ENCODE measurements at places on chromosomes 4 and X.

DNA sequence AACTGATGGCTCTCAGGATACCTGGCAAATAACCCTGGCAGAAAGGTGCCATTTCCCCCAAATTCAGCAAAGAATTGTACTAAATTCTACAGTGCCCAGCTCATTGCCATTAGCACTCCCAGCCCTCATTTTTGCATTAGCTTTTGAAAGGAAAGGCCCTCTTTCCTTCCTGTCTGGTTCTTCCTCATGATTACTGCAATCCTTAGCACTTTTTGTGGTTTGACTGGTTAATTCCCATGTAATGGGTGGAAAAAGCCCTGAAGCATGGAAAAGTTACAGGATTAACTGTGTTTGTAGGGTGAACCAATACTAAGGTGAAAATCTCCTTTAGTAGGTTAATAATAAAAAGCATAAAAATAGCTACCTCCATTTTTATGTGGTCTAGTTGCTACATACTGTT lies 139.5 kb downstream of the NPNT start:
- no peak for DNase-seq

- DNase-seq: no peak
Observed at GRCh38 chr4:26235500-26235899, 85.3 kb upstream of the RBPJ start.

DNA sequence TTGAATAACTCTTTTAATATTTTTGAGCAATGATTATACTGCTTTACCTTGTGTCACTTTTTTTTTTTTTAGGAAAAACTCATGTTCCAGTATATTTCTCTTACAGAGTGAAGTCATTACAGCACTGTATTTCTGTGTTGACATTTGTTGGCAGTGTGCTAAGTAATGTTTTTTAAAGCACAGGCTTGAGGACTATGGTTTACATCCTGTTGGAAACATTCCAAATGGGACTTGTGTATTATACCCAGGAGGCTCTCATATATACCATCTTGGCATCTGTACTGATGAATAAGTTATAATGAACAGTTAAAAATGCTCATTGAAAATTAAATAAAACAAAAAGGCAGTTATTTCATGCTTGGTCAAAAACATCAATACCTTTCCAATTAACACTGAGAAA lies 33.8 kb downstream of the CEP44 start:
- no peak for DNase-seq

GRCh38 chrX:50812995-50813842 lies 775 bp downstream of the SHROOM4 start:
- no peak for DNase-seq

- DNase-seq: no peak
Observed at GRCh38 chr4:110296892-110297291, 98.5 kb upstream of the ELOVL6 start.

DNA sequence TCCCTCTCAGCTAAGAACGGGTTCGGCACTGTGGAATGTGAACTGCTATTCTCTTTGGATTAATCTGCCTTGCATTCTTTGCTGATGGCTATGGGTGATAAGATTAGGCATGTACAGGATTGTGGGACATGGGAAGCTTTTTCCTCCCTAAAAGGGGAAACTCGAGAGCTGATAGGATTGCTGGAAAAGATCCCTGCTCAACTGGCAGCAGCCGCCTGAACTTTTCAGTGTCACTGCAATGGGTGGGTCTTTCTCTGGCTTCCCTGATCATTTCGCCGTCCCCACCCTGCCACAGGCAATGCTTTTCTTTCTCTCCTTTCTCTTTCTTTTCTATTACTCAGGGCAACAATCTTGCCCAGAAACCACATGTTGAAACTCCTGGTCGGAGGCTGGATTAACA lies 20.5 kb downstream of the PAGE2 start:
- DNase-seq: no peak

- no peak for DNase-seq
Observed at GRCh38 chrX:47590984-47591383, 8.7 kb downstream of the TIMP1 start.

GRCh38 chrX:100720301-100720700 lies 11.6 kb downstream of the SYTL4 start:
- DNase-seq: no peak

GRCh38 chr4:33924811-33925210 lies 2319.5 kb downstream of the ARAP2 start:
- no peak for DNase-seq

Data from NCI-H1436 (cell line).